ENCODE measurements at places on chromosomes 2 and 18.

- no peak for DNase-seq
Observed at GRCh38 chr2:102070058-102070642, 72.4 kb upstream of the IL1R1 start.

DNA sequence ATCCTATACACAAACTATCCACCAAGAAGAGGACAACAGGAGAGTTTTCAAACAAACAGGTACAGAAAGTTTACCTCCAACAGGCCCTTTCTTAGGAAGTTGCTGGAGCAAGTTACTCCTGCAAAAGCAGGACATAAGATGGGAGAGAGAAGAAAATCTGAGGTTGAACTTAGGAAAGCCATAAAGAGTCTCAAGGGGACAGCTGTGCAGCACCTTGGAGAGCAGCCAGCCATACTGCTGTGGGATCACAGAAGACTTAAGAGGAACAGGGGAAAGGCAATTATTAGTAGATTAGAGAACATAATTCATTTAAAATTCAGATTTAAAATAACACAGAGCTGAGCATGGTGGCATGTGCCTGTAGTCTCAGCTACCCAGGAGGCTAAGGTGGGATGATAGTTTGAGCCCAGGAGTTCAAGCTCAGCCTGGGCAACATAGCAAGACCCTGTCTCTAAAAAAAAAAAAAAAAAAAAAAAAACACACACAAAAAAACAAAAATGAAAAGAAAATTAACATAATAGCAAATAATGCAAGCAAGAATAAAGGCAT, 148.1 kb upstream of the SIX3 start:
- DNase-seq: no peak

DNA sequence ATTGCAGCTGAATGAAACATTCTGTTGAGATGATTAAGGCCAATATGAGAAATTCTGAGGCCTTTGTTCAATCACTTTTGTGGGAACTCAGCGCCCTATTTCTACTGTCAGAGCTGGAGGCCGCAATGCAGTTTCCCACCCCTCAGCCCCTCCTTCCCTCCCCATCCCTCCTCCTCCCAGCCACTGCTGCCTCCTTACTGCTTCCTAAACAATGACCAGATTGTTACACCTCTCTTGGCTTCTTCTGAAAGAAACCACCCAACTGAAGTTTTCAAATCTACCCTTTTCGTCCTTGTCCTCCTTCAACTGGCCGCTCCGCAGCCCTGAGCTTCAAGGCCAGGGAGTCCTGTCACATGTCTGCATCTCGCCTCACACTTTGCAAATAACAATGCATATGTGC, 36.7 kb upstream of the MAPK4 start:
- DNase-seq: no peak

GRCh38 chr18:62919109-62919838, 203.9 kb downstream of the PHLPP1 start:
- no peak for DNase-seq

Data from prostate gland (tissue), 2 donors.